Stimulated activated effector memory CD8-positive, alpha-beta T cell treated with anti-CD3 and anti-CD28 coated beads, Interleukin-12 subunit alpha, Interleukin-12 subunit beta, amount 100 ng/mL, for 72 hours (primary cell): ENCODE measurements at places on chromosomes 11 and 22.

DNA sequence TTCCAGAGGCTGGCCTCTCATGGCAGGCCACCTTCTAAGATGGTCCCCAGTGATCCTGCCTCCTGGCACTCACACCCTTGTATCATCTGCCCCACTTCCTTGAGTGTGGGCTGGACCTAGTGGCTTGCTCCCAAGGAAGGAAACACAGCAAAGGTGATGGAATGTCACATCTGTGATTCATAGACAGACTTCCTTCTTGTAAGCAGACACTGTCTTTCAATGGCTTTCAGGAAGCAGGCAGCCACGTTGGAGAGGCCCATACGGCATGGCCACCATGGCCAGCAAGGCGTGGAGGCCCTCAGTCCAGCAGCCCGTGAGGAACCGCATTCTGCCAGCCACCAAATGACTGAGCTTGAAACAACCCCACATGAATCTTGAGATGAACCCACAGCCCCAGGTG is 11.3 kb downstream of the LMO1 start:
- DNase-seq: no peak

GRCh38 chr22:45482169-45482568 is 20.5 kb upstream of the FBLN1 start:
- no peak for DNase-seq

GRCh38 chr11:31664954-31665353 is 146.2 kb downstream of the PAX6 start:
- no peak for DNase-seq

DNA sequence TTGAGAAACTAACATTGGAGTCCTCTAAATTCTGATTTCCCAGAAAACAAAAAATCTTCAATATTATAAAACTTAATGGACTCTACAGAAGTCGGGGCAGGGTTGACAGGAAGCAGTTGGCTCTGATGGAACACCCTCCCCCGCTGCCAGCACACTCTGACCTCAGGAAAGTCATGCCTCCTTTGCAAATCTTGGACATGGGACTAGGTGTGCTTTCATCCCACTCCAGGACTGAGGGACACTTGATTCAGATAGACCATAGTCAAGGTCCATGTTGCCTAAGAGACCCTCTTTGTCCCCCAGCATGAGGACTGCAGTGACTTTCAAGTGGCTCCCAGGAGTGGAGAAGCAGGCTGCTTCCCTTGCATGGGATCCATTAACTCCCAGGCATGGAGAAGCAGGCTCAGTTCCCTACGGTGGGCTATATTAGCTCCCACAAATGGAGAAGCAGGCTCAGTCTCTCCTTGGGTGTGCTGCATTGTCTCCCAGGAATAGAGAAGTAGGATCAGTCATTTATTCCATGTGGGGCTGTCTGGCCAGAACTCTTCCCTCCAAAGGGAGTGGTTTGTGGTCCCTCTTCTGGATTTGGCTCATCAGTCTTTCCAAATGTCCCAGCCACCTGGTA is 38.3 kb downstream of the C22orf31 start:
- no peak for DNase-seq

GRCh38 chr22:45502215-45503049 is at the start of gene FBLN1:
TSS of gene FBLN1 (plus strand) at chr22:45502883. CDS start at chr22:45502986, 103 bp downstream.
- DNase-seq: no peak

GRCh38 chr11:36631774-36632173 is 33.7 kb upstream of the RAG2 start:
- DNase-seq: no peak

DNA sequence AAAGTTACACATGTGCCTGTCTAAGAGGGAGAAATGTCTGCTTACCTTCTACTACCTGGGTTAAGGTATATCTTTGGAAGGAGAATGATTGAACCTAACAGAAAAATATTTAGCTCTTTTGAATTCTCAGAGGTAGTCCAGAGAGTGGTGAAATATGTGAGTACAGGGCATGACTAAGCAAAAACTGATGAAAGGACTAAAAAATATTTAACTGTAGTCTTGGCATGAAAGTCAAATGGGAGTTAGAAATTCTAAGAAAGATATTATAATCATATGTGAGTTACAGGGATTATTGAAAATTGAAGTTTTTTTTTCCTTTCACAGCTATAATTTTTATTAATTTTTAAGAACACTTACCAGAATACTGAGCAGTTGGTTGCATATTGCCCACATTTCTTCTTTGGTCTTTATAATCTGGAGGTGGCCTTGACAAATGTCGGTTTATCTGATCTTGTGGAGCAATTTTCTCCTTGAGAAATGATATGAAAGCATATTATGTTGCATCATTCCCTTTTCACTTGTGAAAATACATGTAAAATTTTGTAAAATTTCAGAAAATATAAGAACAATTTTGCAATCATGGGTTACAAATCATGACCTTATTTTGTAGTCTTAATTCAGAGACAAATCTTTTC is 61.4 kb upstream of the MTMR2 start:
- no peak for DNase-seq

- DNase-seq: no peak
Measured at GRCh38 chr11:37721485-37721884, 1123.4 kb upstream of the RAG2 start.

- no peak for DNase-seq
Measured at GRCh38 chr11:30565027-30565426, 21.1 kb downstream of the MPPED2 start.

- DNase-seq: no peak
Measured at GRCh38 chr11:58999291-58999680, 60.0 kb downstream of the GLYATL1 start.

GRCh38 chr11:100632941-100633452 is 54.1 kb upstream of the ARHGAP42 start:
- no peak for DNase-seq

GRCh38 chr11:125995313-125995712 is 49.5 kb downstream of the VSIG10L2 start:
- DNase-seq: peak; percentile 12

GRCh38 chr22:46367707-46368191 is 32.2 kb downstream of the TRMU start:
- DNase-seq: peak; percentile 86

GRCh38 chr11:111715142-111715816 is 50.9 kb downstream of the PPP2R1B start:
- no peak for DNase-seq

DNA sequence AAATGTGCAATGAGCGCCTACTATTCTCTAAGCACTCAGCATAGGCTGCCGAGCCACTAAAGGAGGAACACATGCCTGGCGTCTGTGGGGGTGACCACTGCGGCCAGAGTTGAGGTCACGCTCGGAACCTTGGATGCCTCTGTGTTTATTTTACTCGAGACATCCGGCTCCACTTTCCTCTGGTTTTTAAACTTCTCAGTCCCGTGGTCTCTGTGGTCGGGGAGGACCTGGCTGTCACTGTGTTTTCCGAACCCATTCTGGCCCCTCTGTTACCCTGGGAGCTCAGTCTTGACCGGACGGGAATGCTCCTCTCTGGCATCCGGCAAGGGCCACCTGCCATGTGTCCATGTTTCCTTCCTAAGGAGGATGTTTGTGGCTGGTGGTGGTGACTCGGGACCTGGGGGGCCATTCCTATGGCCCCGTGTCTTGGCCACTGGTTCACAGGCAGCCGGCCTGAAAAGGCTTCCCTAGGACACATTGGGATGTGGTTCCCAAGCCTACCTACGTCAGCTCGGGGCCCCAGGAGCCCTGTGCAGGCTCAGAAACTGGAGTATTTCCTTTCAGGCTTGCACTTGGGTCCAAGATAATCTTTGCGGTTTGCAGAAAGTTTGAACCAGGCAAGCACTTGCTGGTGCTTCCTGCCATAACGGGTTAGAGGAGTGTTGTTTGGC is 46.7 kb upstream of the PARVG start:
- no peak for DNase-seq

DNA sequence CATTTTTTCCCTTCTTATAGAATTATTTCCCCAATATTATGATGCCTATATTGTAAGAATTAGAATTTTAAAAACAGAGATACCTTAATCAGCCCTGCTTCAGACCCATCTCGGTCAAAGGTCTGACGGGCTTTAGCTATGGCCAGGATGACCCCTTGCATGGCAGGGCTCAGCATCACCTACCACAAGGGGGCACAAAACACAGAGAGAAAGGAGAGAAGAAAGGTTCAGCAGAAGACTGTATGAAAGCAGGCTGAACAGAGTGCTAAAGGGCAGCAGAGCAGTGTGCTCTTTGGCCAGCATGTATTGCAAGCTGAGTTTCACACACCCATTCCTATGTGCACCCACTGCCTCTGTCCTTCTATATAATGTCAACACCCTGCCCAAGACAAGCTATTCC is 26.8 kb downstream of the CLDN25 start:
- no peak for DNase-seq

GRCh38 chr11:18408558-18409291 is 3.4 kb upstream of the LDHC start:
- DNase-seq: no peak

DNA sequence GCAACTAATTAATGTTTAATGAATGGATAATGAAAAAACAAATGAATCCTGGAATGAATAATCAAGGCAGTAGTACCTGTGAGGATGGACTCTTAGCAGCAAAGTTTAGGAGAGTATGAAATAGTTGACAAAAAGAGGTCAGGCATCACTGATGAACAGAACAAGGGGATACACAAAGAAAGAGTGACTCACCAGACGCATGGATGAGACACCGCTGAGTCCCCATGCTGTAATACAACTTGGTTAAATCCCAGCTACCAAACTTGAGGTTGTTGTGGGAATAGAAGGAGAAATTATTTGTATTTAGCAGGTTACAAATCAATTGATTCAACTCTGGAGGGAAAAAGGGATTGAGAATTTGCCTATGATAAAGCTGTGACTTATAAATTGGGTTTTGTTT is 976.9 kb upstream of the TENM4 start:
- DNase-seq: no peak

- DNase-seq: no peak
Measured at GRCh38 chr11:119195680-119196079, 10.4 kb downstream of the NHERF4 start.

- DNase-seq: no peak
Measured at GRCh38 chr22:19448076-19448607, 631 bp upstream of the C22orf39 start.

GRCh38 chr22:23550049-23550650 is 29.9 kb downstream of the IGLL1 start:
- no peak for DNase-seq
